Right renal cortex interstitium (tissue), 3 donors: ENCODE measurements at places on chromosomes 5 and 9.
A peak's percentile ranks its signal among the peaks of the same experiment; 100 is the strongest.

DNA sequence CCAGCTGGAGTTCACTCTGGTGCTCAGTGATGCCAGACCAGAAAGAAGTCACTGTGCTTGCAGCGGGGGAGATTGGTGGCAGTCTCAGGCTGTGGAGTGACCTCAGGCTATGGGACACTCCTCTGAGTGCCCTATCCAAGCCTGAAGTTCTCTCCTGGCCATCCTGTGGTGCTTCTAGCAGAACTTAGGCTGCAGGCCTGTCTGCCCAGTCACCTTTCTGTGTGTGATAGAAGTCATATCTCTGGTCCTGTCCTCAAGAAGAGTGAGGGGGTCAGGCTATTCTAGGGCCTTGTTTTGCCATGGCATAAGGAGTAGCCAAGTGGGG is 9.3 kb downstream of the PDLIM4 start:
- no peak for DNase-seq

- no peak for DNase-seq
These were observed 194.6 kb upstream of the ACTBL2 start for GRCh38 chr5:57677235-57677634.

GRCh38 chr9:99565203-99565602 is 256.5 kb upstream of the NR4A3 start:
- DNase-seq: no peak

DNA sequence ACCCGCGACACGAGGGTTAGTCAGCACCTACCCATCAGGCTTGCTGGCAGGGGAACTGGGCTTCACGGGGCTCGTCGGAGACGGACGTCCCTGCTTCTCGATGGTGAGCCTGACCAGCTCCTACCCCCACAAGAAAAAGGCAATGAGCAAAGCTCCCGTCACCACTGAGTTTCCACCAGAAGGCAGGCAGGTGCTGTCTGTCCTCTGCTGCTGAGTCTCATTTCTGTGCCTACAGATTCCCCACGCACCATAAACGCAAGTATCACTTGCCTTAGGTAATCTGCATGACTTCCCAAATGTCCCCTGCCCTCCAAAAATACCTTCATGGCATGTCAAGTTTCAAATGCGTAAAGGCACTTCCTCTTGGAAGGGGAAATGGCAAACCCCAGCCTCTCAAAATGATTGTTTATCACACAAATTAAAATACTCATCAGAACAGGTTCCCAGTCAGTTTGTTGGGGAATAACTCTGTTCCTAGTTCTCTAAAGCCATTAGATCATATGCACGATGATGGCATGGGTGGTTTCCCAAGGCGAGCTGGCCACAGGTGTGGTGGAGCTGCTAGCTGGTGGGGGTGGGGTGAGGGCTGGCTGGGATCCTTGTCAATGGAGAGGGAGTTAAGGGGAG is 85.0 kb downstream of the PRRT1B start:
- DNase-seq: no peak

DNA sequence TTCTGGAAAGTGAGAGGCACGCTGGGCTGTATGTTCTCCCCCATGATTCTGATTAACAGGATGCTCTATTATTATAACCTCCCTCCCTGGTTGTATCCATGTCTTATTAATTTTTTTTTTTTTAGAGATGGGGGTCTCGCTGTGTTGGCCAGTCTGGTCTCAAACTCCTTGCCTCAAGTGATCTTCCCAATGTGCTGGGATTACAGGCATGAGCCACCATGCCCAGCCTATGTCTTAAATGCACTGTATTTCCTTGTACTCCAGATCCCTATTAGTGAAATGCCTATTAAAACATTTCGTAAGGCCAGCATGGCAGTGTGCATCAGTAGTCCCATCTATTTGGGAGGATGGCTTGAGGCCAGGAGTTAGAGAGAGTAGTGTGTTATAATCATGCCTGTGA is 7.0 kb downstream of the TIGD6 start:
- no peak for DNase-seq

DNA sequence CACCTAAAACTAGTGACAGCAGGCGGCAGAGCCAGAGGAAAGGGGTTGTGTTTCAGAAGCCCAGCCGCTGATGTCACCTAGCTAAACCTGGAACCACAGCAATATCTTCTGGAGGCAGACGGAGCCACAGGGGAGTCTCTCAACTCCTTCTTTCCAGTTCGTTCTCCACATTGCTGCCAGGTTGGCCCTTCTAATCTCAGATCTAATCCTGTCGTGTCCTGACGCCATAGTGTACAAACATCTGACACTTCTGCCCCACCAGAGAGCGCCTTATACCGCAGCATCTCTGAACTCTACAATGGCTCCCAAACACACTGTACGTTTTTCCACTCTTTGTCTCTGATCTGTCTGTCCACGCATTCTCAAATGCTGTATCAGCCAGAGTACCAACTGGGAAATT is 240.0 kb downstream of the SMARCA2 start:
- no peak for DNase-seq

DNA sequence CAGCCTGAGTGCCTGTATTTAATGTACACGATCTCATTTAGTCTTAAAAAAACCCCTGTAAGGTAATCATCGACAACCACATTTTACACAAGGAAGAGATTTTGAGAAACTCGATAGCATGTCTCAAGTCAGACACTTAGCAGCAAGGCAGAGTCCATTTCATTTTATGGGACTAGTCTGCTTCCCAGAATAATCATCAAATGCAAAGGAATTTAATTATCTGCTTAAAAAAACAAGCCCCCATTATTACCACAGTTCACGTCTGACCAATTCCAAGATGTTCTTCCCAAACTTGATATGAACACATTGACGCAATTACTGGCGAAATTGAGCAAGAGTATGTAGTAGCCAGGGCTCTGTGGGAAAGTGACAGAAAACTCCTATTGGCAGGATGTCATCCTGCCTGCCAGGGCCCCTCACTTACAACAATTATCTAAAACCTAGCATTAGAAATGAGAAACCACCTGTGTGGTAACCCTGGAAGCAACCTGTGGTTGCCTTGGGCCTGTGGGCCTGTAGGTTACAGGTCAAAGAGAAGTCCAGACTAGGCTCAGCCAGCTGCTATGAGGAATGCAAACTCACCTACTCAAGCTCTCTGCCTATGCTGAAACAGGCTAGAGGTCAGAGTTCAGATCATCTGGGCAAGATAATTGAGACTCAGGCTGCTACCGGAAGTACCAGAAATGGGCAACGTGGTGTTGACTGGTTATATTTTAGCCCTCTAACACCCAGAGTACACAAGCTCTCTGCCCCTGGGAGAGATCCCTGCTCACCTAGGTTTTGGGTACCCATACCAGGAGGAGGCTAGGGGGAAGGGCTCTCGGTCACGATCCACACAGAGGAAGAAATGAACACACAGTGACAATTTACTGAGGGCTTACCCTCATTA is 1.6 kb downstream of the B4GALT1 start:
- DNase-seq: no peak

- DNase-seq: no peak
These were observed 24.0 kb downstream of the ADAMTSL2 start for GRCh38 chr9:133558191-133559126.

DNA sequence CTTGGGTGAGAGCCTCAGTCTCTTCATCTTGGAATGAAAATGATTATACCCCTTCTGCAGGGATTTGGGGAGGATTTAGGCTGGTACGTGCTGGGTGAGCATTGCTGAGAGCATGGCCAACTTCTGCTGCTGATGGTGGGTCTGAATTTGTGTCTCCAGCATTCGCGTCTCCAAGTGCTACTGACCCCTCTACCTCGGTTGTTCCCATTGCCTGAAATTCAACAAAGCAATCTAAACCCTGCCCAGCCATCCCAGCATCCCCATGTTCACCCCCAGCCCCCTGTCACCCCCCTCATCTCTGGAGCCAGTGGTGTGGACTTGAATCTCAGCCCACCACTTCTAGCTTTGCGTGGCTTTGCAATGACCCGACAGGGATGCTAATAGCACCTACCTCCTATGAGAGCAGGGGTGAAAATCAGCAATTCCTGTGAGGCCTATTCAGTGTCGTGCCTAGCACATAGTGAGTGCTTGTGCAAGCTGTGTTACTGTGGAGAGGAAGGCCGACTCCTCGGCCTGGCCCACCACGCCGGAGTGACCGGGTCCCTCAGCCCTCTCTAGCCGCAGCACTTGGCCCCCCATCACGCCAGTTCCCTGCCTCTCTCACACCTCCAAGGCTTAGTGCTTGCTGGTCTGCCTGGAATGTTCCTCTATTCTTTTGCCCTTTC is 43.4 kb upstream of the SH3PXD2B start:
- DNase-seq: no peak

DNA sequence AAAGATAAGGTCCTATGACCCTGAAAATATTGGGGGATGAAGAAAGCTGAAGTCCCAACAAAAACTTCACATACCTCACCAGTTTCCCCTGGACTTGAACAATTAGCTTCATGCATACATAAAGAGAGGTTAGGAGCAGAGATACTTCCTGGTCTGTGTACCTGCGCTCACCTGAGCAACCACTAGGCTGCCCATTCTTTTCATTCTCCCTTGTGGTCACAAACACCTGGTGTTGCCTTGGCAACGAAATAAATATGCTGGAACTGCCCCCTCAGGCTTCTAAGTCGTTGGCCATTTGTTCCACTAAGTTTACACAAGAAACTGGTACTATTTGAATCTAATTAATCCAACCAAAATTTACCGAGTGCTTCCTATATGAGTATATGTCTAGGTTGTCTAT is 18.1 kb downstream of the OTP start:
- no peak for DNase-seq

DNA sequence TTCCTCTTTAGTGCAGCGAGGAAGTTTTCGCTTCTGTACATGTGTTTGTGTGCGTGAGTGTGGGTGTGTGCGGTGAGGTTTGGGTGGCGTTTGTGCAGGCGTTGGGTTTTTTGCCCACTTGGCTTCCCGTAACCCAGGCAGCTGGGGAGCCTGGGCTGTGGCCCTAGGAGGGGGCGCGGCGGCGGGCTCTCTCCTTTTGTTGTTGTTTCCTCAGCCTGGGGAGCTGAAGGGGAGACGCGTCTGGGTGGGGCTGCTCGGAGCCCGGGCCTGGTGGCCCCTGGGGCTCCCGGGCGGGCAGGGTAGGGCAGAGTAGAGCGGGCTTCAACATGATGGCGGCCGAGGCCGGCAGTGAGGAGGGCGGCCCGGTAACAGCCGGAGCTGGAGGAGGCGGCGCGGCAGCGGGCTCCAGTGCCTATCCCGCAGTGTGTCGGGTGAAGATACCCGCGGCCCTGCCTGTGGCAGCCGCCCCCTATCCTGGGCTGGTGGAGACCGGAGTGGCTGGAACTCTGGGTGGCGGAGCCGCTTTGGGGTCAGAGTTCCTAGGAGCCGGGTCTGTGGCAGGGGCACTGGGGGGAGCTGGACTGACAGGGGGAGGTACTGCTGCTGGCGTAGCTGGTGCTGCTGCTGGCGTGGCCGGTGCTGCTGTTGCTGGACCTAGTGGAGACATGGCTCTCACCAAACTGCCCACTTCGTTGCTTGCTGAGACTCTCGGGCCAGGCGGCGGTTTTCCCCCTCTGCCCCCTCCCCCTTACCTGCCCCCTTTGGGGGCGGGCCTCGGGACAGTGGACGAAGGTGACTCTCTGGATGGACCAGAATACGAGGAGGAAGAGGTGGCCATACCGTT is 665 bp downstream of the RASA1 start:
- peak; percentile 59 for DNase-seq

DNA sequence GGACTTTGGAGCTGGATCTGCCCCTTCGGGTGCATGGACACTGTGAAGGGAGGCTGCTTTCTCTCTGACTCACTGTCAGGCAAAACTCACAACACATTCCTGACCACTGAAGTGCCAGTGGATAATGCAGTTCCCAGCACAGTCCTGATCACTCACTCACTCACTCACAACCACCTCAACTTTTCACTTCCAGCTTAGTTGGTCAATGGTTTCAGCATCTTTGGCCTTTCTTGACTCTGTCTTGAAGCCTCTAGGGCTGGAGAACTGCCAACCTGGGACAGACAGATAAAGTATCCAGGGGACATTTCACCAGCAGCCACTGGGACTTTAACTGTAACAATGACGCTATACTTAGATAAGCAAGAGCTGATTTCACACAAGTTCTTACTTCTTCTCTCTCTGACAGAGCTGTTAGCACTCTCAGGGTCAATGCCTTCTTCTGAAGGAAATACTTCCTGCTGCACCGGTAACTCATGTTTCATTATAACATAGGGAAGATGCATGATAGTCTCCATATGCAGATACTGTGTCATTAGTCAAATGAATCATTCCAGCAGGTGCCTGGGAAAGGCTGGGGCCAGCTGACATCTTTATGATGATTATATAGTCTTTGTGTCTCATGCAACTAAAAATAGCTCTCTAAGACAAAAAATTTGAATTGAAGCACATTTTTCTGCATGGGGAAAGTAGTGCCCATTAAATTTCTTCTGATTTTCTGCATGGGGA is 499.0 kb downstream of the SEMA5A start:
- DNase-seq: no peak

DNA sequence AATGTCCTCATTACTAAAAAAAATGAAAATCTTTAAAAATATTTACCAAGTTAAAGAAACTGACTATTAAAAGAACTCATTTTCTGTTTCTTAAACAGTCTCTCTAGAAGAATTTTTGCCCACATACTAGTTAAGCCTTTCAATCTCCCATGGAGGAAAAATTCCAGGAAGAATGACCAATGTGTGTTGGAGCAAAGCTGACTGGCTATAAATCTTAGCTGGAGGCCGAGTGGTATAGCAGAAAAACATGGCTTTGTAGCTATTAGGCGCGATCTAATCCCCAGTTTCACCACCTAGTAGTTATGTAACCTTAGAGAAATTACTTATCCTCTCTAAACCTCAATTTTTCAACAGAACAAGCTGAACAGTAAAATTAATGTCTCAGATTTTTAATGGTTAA is 135.5 kb upstream of the PRLR start:
- peak; percentile 17 for DNase-seq
